CD4-positive, alpha-beta memory T cell (primary cell): ENCODE measurements at places on chromosomes 7 and 10. TPM values are rescaled to one million over a fixed set of nuclear protein-coding genes. Genes with fewer than 3 reads are reported as not detected.
A peak's percentile ranks its signal among the peaks of the same experiment; 100 is the strongest.

DNA sequence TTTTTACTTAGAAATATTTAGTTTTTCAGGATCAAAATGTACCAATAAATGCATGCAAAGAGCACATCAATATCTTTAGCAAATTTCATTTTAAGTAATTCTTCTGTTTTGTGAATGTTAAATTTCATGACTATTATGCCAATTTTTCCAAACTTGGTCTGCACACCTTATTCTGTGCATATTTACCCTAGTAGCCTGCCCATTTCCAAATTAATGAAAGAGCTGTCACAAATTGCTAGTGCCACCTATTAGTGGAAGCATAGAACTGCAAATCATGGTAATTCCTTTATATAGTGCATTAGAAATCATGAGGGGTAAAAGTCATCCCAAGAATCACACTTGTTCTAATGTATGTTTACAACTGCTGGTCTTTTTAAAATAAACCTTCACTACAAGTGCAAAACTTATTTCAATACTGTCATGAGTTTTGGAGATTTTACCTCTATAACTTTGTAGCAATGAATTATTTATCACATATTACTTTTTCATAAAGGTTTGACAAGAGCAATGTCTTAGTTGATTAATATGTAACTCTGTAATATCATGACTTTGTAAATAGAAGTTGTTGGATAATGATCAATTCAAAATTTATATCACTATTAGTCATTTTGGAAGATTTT lies 5.7 kb downstream of the SEMA3A start:
- DNase-seq = no peak
- H3K36me3 ChIP-seq = no peaks in the 10 kb centered on the region
- H3K27ac ChIP-seq = no peak overlapping the region
- no peak overlapping the region for H3K4me3 ChIP-seq

Gene TAS2R41
- total RNA-seq = 0.73 TPM

GRCh38 chr7:93171606-93172226 lies 23.5 kb upstream of the SAMD9L start:
- H3K4me1 ChIP-seq = no peaks in the 10 kb centered on the region
- no peak for DNase-seq
- H3K27ac ChIP-seq = no peak overlapping the region

Gene TYW1
- total RNA-seq = 29.6 TPM

GRCh38 chr10:34528320-34528719 lies 286.8 kb downstream of the PARD3 start:
- H3K36me3 ChIP-seq = no peaks in the 10 kb centered on the region
- H3K4me3 ChIP-seq = no peak overlapping the region
- no peaks in the 10 kb centered on the region for H3K27me3 ChIP-seq
- no peak for DNase-seq

- no peak overlapping the region for H3K4me3 ChIP-seq
- H3K36me3 ChIP-seq = no peaks in the 10 kb centered on the region
- H3K4me1 ChIP-seq = no peaks in the 10 kb centered on the region
- DNase-seq = no peak
- no peak overlapping the region for H3K27ac ChIP-seq
Observed at GRCh38 chr7:155361346-155361680, 63.6 kb downstream of the INSIG1 start.

DNA sequence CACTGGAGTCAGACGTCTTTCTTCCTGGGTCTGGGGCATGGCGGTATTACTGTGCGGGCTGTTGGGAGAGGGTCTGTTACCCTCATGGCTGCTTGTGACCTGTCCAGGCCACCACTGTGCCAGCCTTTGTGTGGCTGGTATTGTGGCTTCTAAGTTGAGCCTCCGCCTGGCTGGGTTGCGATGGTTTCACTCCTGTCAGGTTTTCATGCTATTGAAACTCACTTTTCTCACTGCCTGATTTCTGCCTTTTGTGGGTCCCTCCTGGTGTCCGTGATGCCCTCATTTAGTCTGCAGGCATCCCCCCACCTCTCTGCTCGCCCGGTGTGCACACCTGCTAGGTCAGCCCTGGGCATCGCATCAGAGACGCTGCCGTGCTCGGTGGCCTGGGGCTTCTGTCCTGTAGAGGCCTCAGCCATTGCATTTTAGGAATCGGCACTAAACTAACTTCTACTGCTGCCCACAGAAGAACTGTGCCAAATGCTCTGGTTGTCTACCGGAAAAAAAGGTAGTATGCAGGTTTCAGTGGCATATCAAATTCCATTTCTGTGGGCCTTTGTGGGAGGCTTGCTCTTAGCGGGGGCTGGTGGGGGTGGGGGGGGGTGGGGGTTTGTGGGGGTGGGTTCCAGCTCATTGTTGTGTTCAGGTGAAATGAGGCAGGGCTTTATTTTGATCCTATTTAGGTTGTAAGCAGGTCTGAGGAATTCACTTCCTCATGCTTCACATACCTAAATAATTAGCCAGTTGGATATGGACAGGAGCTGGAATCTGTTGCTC lies 64.3 kb downstream of the MGMT start:
- DNase-seq = no peak
- no peak overlapping the region for H3K27ac ChIP-seq
- H3K4me3 ChIP-seq = no peak overlapping the region
- no peaks in the 10 kb centered on the region for H3K4me1 ChIP-seq

- H3K36me3 ChIP-seq = no peaks in the 10 kb centered on the region
- H3K4me1 ChIP-seq = no peaks in the 10 kb centered on the region
- no peaks in the 10 kb centered on the region for H3K27me3 ChIP-seq
Observed at GRCh38 chr7:40907286-40907685, 772.5 kb downstream of the SUGCT start.

- no peaks in the 10 kb centered on the region for H3K36me3 ChIP-seq
- no peak overlapping the region for H3K27ac ChIP-seq
- no peaks in the 10 kb centered on the region for H3K27me3 ChIP-seq
- DNase-seq = no peak
Observed at GRCh38 chr7:37357637-37357996, 91.0 kb downstream of the ELMO1 start.

GRCh38 chr7:108059526-108059925 lies 56.6 kb upstream of the LAMB1 start:
- H3K27me3 ChIP-seq = no peaks in the 10 kb centered on the region
- H3K4me1 ChIP-seq = no peaks in the 10 kb centered on the region
- H3K4me3 ChIP-seq = no peak overlapping the region
- no peak overlapping the region for H3K27ac ChIP-seq

Gene OR2A12
- total RNA-seq = not detected

Gene HMX2
- total RNA-seq = not detected

Gene CYP2C19
- 0.22 TPM for total RNA-seq

Gene GIMAP1
- total RNA-seq = 93.7 TPM

Gene PIP
- not detected for total RNA-seq

GRCh38 chr10:60825520-60825919 lies 47.2 kb downstream of the CDK1 start:
- H3K27me3 ChIP-seq = no peaks in the 10 kb centered on the region
- no peaks in the 10 kb centered on the region for H3K36me3 ChIP-seq
- H3K4me3 ChIP-seq = no peak overlapping the region
- H3K4me1 ChIP-seq = no peaks in the 10 kb centered on the region

- no peaks in the 10 kb centered on the region for H3K36me3 ChIP-seq
- no peak overlapping the region for H3K4me3 ChIP-seq
- H3K27me3 ChIP-seq = no peaks in the 10 kb centered on the region
- DNase-seq = no peak
- no peak overlapping the region for H3K27ac ChIP-seq
Observed at GRCh38 chr10:31130406-31130805, 98.7 kb upstream of the ZNF438 start.

Gene CALML5
- not detected for total RNA-seq

Gene PALD1
- not detected for total RNA-seq

DNA sequence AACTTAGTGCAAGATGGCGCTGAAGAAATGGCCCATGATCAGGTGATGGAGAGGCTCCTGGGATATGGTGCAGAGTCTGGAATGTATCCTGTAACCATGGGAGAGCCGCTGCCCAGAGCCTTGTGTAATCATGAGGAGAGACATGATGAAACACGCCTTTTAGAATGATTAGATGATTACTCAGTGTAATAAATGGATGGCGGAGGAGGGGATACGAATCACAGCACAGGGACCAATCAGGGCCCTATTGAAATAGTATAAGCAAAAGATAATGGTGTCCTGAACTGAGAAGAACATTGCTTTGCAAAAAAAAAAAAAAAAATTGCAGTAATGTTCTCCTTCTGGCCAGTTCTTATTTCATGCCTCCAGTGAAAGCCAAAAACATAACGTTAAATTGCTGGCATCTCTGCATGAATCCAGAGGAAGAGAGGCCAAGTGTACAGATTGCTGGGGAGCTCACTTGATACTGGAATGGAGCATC lies 668.5 kb upstream of the AUTS2 start:
- no peak overlapping the region for H3K4me3 ChIP-seq
- H3K27me3 ChIP-seq = no peaks in the 10 kb centered on the region
- H3K36me3 ChIP-seq = no peaks in the 10 kb centered on the region
- DNase-seq = no peak
- no peaks in the 10 kb centered on the region for H3K4me1 ChIP-seq

- H3K36me3 ChIP-seq = no peaks in the 10 kb centered on the region
- no peak overlapping the region for H3K27ac ChIP-seq
- no peaks in the 10 kb centered on the region for H3K4me1 ChIP-seq
- no peak overlapping the region for H3K4me3 ChIP-seq
Observed at GRCh38 chr10:4561296-4561695, 264.7 kb upstream of the AKR1E2 start.

- H3K27ac ChIP-seq = no peak overlapping the region
- no peaks in the 10 kb centered on the region for H3K27me3 ChIP-seq
- no peak overlapping the region for H3K4me3 ChIP-seq
- no peaks in the 10 kb centered on the region for H3K36me3 ChIP-seq
Observed at GRCh38 chr7:38382684-38383083, 109.2 kb upstream of the TARP start.

DNA sequence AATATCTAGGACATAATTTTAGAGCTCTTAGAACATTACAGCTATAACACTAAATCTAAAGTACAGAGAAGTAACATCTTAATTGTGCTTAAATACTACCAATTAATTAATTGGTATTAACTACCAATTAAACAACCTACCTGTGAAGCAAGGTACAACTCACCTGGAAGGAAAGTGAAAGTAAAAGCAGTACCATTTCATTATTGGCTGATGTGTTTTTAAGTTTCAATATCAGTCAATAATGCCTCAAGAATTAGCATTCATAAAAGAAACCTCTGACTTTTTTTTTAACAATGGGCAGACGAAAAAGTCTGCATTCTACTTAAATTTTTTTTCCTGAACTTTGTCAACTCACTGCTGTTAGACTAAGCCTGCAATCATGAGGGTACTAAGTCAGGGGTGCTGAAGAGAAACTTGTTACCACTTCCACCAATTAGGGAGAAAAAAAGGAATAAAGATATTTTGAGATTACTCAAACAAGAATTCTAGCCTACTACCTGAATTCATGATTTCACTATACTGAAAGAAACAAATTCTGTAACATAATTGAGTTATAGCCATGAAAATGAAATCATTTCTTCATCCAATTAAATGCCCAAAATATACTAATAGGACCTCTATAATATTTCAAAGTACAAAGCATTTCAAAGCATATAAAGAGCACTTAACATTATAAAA lies 19.9 kb downstream of the UPF2 start:
- DNase-seq = peak; percentile 11
- H3K36me3 ChIP-seq = no peaks in the 10 kb centered on the region
- H3K4me1 ChIP-seq = peaks cover 22% of the 10 kb centered on the region

DNA sequence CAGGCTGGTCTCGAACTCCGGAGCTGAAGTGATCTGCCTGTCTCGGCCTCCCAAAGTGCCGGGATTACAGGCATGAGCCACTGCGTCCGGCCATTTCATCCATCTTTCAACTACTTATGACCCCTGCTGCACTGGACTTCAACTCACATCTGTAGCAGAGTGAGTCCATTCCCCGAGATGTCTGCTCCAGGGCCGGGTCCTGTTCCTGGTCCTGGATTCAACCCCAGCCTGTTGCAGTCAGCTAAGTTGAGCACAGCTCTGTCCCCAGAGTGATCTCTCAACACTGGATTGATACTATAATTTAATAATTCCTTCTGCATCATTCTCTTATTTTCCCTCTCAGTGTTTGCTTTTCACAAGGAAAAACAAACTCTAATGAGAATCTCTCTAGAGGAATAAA lies 25.8 kb downstream of the PRTFDC1 start:
- no peak overlapping the region for H3K27ac ChIP-seq
- DNase-seq = no peak
- no peaks in the 10 kb centered on the region for H3K36me3 ChIP-seq
- H3K4me3 ChIP-seq = no peak overlapping the region
- H3K4me1 ChIP-seq = no peaks in the 10 kb centered on the region

Gene CHAT
- not detected for total RNA-seq

Gene TMEM196
- not detected for total RNA-seq

Gene SEMA3E
- not detected for total RNA-seq

- H3K27ac ChIP-seq = no peak overlapping the region
- no peaks in the 10 kb centered on the region for H3K36me3 ChIP-seq
- H3K27me3 ChIP-seq = no peaks in the 10 kb centered on the region
- H3K4me1 ChIP-seq = no peaks in the 10 kb centered on the region
- no peak for DNase-seq
Observed at GRCh38 chr7:135246191-135246825, 12.7 kb downstream of the STRA8 start.

Gene CREB5
- not detected for total RNA-seq

GRCh38 chr10:97543025-97543546 lies 29.5 kb upstream of the ANKRD2 start:
- H3K36me3 ChIP-seq = no peaks in the 10 kb centered on the region
- no peak overlapping the region for H3K27ac ChIP-seq
- H3K27me3 ChIP-seq = no peaks in the 10 kb centered on the region

DNA sequence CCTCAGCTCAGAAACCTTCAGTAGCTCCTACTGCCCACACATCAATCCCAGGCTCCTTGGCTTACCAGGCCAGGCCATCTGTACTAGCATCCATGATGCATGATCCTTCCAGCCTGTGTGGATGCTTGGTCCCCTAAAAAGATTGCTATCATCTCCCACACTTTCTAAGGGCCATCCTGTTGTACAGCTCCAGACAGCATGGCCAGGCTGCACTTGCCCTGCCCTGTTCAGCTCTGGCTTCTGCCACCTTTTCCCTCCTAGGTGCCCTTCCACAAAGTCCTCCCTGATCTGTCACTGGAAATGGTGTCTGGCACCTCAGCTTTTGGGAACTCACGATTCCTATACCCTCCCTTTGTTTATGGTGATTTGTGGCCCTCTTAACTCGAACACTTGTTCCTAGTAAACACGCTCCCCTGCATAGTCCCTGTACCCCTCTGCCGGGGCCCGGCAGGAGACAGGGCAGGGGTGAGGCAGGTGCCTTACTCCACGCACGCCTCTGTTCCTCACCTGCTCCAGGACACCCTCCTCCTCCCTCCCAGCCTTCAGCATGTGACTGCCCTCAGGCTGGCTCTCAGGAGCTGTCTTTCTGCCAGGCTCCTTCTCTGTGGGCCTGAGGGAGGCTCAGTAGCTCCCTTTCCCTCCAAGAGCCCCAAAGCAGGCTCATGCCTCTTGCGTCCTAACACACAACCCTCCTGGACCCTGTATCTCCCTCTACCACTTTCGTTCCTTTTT lies 71.8 kb downstream of the CDH23 start:
- no peak for DNase-seq
- no peaks in the 10 kb centered on the region for H3K36me3 ChIP-seq
- H3K27me3 ChIP-seq = no peaks in the 10 kb centered on the region
- no peak overlapping the region for H3K27ac ChIP-seq
- no peaks in the 10 kb centered on the region for H3K4me1 ChIP-seq

- no peaks in the 10 kb centered on the region for H3K36me3 ChIP-seq
- no peak overlapping the region for H3K27ac ChIP-seq
- no peak overlapping the region for H3K4me3 ChIP-seq
- H3K4me1 ChIP-seq = no peaks in the 10 kb centered on the region
Observed at GRCh38 chr7:51079494-51079893, 237.1 kb downstream of the COBL start.

GRCh38 chr7:13257661-13258060 lies 570.2 kb downstream of the ARL4A start:
- no peak overlapping the region for H3K27ac ChIP-seq
- H3K36me3 ChIP-seq = no peaks in the 10 kb centered on the region
- no peak overlapping the region for H3K4me3 ChIP-seq
- no peaks in the 10 kb centered on the region for H3K27me3 ChIP-seq
- no peak for DNase-seq
- H3K4me1 ChIP-seq = no peaks in the 10 kb centered on the region
